MV-4-11 (cell line): ENCODE measurements at places on chromosomes 5 and 9.
A peak's percentile ranks its signal among the peaks of the same experiment; 100 is the strongest.

DNA sequence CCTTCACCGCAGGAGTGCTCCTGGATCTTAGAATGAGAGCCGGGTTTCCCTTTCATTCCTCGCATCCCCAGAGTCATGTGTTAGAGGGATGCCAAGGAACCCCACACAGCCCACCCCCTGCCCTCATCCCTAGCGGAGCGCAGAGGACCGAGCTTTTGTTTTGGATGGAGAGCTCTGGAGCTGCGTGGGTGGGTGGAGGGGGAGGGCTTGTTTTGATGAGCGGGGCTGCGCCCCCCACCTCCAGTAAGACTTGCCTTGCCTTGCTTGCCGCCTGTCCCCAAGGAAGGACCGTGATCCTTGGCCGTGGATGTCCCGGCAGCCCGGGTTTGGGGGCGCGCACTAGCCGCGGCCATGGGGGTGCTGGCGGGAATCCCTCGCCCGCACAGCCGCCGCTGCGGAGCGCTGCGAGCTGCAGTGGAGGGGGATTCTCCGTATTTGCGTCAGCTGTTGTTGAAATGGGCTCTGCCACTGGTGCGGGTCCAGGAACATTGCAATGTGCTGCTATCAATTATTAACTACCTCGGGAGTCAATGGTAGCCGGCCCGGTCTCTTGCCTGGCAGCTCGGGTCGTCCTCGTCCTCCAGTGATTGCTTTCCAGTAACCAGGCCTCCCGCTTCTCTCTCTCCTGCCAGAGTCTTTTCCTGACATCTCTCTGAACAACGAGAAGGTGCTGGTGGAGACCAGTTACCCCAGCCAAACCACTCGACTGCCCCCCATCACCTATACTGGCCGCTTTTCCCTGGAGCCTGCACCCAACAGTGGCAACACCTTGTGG is 1.0 kb downstream of the EGR1 start:
- DNase-seq, result no peak

GRCh38 chr5:58294598-58295305 is 165.1 kb downstream of the PLK2 start:
- DNase-seq, result peak; percentile 63

DNA sequence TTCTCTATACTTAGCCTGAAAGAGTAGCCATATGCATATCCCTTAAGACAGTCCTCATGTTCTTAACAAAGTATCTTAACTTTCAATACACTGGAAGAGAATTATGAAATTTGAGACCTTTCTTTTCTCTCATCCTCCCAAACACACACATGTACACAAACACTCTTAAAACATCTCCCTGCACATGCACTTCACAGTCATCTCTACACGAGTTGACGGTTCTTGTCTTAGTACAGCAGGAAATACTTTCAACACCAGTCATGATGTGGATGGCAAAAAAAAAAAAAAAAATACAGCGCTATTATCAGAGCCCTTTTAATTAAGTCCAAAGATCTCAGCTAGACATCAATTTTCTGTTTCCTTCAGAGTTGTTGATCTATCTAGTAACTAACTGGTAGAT is 43.6 kb upstream of the PCSK1 start:
- no peak for DNase-seq

- DNase-seq, result no peak
These were observed 3.1 kb downstream of the LCN2 start for GRCh38 chr9:128152133-128153059.

DNA sequence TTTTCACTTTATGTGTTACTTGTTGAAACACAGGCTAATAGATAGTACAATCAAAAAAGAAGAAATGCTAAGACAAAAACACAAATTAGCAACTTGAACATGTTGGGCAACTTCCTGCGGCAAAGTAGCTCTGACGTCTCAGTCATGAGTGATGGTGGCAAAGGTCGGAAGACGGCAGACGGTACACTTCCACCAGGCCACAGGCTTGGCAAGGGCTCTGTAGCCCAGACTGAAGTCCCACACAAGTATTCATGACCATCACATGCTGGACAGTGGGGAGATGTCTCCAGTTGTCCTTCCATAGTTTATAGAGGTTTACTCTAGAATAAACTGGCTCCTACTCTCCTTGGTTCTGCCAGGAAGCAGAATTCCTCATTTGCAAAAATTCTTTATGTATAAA is 831.3 kb downstream of the MTRR start:
- no peak for DNase-seq

GRCh38 chr5:56456002-56456401 is 222.9 kb upstream of the ANKRD55 start:
- no peak for DNase-seq

GRCh38 chr5:66739951-66740350 is 143.8 kb downstream of the MAST4 start:
- DNase-seq, result no peak

DNA sequence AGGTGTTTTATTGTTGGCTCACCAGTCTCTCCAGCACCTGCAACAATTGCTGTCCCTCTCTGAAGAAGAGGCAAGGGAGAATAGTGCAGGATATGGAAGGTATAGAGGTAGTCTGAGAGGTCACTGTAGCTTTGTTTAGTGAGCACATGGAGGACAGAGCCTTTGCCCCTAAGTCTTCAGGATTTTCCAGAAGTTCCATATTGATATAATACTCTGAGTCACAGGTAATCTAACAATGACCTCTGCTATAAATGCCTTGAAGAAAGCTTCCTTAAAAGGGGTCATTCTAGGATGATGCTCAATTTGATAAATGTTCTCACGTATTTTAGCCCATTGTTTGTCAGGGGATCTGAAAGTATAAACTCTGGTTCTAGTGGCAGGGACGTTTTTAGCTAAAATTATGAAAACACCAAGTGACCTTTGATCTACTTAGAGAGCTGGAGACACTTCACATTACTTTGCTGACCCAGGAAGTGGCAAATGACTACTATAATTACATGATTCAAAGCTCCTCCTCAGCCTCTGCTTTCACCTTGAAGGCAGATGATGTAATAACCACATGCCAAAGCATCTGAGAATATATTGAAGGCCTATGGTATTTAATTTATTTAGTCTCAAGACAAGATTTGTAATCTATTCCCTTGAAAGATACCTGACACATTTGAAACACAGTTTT is 366.9 kb upstream of the NUDT12 start:
- peak; percentile 33 for DNase-seq

- no peak for DNase-seq
These were observed 454 bp downstream of the NELFB start for GRCh38 chr9:137255448-137256114.

DNA sequence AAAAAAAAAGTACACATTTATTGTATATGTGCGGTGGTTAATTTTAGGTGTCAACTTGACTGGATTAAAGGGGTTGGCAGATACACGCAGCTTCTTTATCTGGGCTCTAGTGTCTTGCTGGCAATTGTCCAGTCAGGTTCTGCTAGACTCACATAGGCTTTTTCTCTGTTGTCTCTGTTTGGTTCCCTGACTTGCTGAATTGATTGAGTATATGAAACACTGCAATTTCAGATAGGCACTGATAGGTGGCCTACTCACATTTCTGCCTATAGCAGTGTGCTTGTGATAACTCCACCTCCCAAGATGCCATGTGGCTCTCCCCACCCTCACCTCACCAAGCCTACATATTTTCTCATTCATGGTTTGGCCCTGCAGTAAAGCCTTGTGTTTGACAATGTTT is 52.5 kb downstream of the AOPEP start:
- no peak for DNase-seq

- no peak for DNase-seq
These were observed 57.2 kb upstream of the ZFAND5 start for GRCh38 chr9:72422214-72422613.

GRCh38 chr5:8048920-8049319 is 180.0 kb downstream of the MTRR start:
- no peak for DNase-seq

- DNase-seq, result no peak
These were observed 161.6 kb downstream of the NR3C1 start for GRCh38 chr5:143241892-143242291.

DNA sequence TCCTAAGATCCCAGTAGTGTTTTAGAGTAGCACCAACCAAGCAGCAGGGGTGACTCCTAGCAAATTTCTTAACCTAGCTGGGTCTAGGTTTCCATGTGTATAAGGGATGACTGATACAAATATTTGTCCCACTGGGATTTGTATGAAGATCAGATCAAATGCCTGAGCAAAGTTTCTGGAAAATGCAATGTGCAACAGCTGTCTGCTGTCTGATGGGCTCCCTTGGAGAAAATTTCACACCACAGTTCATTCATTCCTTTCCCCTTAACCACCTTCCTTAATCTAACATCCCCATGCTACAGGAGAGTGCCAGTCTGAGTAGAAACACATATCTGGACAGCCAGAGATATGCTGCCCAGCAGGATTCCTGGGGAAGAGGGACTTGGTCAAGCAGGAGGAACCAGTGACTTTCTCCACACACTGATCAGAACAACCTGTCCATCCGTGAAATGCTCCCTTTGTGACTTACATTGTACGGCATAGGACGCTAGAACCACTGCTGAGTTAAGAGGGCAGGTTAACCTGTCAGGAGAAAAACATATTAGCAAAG is 53.3 kb downstream of the PTPN3 start:
- DNase-seq, result no peak

DNA sequence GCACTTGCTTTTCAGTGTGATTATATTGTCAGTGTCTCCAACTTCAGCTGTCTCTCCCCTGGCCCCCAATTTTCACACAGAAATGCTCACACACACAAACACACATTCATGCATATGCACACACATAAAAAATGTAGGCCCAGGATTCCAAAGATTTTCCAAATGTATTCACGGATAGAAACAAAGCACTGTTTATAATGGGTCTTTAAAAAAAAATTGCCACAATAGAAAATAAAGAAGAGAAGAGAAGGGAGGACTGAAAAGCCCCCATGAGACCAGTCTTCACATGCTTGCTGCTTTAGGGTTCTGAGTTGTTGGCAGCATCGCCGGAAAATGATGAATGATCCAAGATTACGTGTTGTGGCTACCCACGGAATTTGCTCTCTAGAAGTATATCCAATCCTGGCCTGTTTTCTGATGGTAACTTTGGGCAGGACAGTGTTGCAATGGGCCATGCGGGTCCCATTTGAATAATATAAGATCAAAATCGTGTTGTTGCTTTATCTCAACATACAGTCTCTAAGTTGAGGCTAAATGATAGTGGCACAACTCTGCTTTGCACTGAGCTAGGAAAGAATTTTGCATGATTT is 36.2 kb upstream of the ACO1 start:
- DNase-seq, result peak; percentile 24

- DNase-seq, result no peak
These were observed 226.4 kb upstream of the DAP start for GRCh38 chr5:10987276-10987924.

- DNase-seq, result no peak
These were observed 18.5 kb downstream of the MRPS27 start for GRCh38 chr5:72301557-72301956.

- DNase-seq, result no peak
These were observed 221.3 kb upstream of the FTMT start for GRCh38 chr5:121630402-121630801.

DNA sequence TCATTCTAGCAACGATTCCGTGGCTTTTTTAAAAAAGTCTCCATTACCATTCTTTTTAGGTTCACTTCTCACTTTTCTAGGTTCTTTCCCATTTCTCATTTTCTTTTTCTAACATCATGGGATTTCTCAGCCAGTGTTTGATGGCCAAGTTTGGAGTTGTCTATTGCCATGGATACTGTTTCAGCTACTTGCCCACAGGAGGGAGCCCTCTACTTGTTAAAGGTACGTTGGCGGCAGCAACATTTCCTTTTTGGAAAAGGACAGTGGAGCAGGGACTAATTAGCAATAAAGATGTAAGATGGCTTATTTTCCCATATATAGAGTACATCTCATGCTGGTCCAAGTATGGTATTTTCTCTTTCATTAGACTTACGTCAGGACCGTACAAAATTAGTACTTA is 2257.5 kb upstream of the C9orf72 start:
- DNase-seq, result peak; percentile 10

DNA sequence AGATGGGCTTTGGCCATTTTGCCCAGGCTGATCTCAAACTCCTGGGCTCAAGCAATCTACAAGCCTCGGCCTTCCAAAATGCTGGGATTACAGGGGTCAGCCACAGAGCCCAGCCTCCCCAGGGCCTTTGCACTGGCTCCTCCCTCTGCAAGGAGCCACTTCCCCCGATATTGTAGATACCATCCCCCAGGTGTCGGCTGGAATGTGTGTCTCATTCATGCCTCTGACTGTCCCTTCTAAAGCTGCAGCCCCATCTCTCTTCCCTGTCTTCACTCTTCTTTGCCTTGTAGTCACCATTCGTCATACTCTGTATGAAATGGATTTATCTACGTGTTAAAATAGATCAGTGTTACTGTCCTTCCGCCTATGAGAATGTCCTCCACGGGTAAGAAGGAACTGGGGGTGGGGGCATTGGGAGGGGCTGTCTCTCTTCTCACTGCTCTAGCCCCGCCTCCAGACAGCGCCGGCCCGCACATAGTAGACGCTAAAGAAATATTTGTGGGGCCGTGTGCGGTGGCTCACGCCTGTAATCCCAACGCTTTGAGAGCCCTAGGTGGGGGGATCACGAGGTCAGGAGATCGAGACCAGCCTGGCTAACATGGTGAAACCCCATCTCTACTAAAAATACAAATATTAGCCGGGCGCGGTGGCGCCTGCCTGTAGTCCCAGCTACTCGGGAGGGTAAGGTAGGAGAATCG is 68.5 kb downstream of the LMX1B start:
- no peak for DNase-seq

- peak; percentile 91 for DNase-seq
These were observed 6.3 kb downstream of the IFNA21 start for GRCh38 chr9:21160178-21160577.

DNA sequence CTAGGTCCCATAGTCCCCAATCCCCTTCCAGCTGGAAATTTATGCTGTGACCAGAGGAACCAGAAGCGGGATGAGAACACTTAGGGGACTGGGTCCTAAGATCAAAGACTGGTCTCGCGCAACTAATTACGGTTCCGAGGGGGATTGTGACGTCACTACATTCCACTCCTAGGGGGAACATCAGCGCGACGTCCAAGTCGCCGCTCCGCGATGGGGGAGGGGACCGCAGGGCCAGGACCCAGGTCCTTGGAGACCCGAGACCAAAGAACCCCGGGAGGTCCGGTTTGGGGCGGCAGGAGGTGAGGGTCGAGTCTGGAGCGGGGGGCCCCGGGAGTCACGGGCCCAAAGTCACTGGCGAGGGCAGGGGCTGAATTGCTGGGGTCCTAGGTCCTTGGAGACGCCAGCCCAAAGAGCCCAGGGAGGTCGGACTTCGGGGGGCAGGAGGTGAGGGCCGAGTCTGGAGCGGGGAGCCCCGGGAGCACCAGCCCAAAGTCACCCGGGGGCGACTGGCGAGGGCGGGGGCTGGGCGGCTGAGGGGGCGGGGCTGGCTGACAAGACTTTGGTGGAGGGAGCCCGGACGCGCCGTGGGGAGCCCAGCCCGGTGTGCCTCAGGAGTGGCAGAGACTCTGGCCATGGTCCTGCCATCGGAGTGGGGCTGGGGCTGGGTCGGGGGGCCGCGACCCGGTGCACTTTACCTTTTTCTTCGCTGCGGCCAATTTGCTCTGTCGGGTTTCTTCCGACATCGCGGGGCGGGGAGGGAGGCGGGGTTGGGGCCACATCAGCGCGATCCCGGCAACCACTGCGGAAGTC is at the start of gene GOLGA2:
GOLGA2 (minus strand) TSS at position 810 of the 810 bp plus-strand sequence; CDS start at position 779, 31 bp downstream.
- no peak for DNase-seq

DNA sequence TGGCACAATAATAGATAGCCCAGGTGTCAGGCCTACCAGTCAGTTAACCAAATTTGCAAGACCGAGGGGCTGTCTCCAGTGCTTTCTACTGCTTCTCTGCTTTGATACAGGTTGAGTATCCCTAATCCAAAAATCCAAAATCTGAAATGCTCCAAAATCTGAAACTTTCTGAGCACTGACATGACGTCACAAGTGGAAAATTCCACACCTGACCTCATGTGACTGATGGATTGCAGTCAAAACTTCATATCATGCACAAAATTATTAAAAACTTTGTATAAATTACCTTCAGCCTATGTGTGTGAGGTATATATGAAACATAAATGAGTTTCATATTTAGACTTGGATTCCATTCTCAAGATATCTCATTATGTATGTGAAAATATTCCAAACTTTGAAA is 213.5 kb upstream of the PANK3 start:
- DNase-seq, result no peak
